ENCODE measurements at places on chromosomes 7 and 10.

DNA sequence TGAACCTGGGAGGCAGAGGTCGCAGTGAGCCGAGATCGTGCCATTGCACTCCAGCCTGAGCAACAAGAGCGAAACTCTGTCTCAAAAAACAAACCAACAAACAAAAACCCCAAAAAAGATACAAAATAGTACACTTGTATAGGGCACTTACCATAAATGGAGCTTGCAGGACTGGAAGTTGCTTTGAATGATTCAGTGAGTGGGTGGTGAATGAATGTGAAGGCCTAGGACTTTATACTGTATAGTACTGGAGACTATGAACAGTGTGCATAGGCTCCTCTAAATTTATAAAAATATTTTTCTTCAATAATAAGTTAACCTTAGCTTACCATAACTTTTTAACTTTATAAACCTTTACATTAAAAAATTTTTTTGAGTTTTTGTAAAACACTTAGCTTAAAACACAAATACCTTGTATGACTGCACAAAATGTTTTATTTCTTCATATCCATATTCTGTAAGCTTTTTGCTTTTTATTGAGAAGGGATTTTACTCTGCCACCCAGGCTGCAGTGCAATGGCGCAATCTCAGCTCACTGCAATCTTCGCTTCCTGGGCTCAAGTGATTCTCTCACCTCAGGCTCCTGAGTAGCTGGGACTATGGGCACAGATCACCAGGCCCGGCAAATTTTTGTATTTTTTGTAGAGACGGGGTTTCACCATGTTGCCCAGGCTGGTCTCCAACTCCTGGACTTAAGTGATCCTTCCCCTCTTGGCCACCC, 6.9 kb upstream of the H2AZ2 start:
- DNase-seq: no peak

DNA sequence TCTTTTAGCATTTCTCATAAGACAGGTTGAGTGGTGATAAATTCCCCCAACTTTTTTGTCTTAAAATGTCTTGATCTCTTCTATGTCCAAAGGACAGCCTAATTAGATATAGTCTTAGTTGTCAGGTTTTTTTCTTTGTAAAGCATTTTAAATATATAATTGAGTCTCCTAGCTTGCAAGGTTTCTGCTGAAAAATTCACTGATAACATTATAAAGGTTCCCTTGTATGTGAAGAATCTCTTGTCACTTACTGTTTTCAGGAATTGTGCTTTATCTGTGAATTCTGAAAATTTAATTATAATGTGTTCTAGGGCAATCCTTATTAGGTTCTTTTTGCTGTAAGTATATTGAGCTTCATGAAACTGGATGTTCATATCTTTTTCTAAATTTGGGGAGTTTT, 96.8 kb upstream of the ZNF92 start:
- no peak for DNase-seq

DNA sequence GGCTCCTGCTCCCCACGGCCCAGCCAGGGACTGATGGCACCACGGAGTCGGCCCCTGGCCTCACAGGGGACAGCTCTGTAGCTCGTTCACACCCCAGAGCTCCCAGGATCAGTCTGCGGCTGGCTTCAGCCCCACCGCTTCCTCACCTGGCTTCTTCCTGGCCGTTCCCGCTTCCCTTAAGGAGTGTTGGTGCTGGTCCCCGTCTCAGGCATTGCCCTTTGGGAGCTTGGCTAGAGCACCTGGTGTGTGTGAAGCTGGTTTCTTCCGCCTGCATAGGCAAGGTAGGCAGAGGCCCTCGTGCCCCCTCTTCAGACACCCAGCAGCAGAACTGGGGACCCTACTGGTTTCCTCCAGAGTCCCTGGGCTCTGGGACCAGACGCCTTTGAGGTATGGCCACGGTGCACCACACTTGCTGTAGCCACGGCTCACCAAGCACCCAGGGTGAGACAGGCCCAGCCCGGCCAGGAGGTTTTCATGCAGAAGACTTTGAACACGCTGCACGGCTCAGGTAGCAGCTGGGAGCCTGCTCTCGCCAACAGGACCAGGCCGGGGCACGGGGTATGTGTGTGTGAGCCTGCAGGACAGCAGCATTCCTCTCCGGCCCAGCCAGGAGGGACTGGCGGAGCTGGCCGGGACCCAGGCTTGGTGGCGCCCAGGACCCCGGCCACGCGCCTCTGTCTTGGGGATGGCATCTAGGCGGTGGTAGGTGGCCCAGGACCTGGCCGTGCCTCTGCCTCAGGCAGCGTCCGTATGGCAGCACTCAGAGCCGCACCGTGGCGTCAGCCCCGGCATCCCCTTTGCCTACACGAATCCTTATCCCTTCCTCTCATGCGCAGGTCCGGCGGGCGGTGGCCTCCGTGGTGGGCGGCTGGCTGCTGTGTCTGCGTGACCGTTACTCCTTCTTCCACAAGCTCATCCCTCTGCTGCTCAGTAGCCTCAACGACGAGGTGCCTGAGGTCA, 13.2 kb upstream of the PRKAR1B start:
- no peak for DNase-seq

DNA sequence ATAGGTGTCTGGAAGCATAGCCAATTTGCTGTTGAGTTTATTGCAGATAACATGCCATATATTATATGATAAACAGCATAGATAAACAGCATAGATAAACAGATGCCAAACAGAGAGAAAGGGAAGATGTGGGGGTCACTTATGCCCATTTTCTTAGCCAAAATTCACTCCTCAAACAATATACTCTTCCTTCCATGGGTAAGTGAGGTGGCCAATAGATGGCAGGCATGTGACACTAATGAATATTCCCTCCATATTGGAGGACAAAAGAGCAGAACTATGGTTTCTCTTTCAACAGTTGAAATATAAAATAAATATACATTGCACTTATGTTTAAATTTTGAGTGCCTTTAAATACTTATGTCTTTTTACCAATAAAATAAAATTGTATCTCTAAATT, 1212.8 kb downstream of the REEP3 start:
- no peak for DNase-seq

- no peak for DNase-seq
Observed at GRCh38 chr10:121448766-121449421, 149.3 kb downstream of the FGFR2 start.

DNA sequence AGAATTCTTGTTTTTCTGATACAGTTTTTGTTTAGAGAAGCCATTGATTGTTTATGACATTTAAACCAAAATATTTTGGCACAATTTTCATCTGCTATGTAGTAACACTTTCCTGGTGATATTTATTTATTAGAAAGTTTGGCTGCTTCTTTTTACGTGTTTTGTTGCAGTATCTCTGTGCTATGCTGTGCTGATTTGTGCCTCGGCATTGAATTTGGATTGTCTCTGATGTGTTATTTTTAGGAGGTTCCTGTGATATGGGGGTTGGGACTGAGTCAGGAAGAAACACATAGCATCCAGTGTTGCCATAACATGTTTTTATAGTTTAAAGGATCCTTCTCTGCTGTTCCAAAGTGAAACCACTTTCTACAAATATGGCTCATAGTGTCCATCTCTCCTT, 1197.7 kb upstream of the LRRN3 start:
- no peak for DNase-seq

DNA sequence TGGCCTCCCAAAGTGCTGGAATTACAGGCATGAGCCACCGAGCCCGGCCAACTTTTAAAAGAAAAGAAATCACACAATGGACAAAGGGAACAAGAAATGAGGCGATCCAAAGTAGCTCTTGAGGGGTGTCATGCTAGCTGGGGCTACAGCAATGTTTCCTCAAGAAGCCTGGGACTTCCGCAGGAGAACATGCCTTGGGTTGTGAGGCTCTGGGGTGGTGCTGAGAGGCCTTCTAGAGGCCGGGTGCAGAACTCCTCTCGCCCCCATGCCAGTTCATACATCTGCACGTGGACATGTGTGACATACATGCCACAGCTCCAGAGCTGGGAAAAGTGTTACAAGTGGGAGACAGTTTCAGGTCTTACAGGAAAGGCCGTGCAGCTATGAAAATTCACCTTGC, 238.2 kb downstream of the SKAP2 start:
- DNase-seq: no peak

- no peak for DNase-seq
Observed at GRCh38 chr10:102261196-102261595, 15.9 kb downstream of the GBF1 start.

DNA sequence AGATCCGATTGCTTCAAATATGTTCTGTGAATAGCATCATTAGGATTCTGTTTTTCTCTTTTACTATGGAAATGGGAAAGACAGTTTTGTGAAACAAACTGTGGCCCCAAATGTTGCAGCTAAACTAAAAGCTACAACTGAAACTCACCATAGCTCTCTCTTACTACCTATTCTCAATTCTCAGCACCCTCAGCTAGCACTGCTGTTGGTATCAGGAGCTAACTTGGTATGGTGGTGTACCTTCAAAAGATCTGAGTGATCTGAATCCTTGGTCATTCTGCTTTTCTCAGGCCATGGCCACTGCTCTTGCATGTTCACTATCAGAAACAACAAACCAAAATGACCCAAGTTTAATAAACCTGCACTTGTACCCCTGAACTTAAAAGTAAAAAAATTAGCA, 1208.0 kb downstream of the SORCS1 start:
- no peak for DNase-seq

DNA sequence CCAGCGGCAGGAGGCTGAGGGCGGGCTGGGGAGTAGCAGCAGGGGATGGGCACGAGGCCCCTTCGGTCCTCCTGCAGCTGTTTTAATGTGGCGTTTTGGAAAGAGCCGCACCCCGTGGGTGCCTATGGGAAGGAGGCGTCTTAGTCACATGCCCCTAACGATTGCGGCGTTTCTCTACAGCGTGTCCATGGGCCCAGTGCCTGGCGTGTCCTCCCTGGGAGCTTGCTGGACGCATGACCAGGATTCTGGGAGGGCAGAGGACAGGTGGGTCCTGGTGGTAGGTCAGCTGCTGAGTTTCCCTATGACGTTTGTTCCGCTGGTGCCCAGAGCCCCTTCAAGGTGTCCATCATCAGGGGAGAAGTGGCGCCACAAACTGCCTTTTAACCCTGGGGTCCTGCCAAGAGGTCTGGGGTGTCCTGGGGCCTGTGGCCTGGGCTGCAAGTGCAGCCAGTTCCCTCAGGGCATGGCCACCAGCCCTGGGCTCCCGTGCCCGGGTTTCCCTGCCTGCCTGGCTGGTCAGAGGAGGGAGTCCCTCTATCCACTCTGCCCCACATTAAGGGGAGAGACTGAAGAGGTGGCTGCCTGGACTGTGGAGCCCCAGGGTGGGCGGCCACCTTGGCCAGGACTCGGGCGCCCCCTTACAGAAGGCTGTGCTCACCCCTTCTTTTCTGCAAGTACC, 48.7 kb downstream of the PWWP2B start:
- DNase-seq: no peak

GRCh38 chr10:70267161-70267933, 16.5 kb downstream of the NPFFR1 start:
- DNase-seq: no peak

DNA sequence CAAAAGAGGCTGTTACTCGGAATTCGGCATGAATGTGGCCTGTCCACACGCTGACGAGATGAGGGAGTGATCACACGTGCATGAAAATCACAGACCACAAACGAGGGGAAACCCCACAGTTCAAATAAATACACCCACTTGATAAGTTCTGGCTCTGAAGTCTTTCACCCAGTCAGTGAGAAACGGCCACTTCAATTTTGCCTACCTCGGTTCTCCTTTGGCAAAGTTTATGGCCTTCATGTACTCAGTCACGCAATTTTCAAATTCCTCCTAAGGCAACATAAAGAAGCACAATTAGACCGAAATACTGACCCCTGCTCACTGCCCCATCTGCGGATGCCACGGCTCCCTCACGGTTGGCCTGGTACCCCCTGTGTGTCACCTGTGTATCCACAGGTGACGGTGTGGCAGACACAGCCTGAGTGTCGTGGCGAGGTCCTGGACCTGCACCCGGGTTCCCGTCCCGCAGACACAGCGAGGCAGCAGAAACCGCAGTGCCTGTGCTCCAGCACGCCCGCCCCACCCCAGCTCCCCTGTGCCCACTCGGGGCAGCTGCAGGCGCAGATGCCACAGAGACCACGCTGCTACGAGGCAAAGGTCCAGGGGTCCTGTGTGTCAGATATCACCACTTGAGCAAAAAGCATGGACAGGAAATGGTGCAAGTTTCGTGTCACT, 1.4 kb downstream of the CFAP46 start:
- no peak for DNase-seq

- DNase-seq: no peak
Observed at GRCh38 chr10:26438534-26439341, 597 bp downstream of the APBB1IP start.

DNA sequence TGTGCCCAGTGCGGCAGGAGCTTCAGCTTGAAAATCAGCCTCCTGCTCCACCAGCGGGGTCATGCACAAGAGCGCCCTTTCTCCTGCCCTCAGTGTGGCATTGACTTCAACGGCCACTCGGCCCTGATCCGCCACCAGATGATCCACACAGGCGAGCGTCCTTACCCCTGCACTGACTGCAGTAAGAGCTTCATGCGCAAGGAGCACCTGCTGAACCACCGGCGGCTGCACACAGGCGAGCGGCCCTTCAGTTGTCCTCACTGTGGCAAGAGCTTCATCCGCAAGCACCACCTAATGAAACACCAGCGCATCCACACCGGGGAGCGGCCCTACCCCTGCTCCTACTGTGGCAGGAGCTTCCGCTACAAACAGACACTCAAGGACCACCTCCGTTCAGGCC, 16.1 kb upstream of the ZNF282 start:
- DNase-seq: no peak

DNA sequence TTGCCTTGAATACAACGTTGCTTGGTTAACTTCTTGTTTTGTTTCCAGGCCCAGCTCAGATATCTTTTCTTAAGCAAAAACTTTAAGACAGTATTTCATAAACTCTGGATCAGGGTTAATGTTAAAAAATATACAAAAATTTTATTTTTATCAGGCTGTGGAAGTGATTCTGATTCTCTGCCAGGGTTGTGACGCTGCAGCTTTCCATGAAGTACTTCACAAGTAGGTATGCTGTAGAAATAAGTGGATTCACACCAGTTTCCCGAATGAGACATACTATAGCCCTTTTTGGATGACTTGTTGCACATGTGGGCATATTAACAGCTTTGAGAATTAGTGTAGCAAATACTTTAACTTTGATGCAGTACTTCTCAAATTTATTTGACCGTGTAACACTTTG, 70.1 kb downstream of the CDK14 start:
- DNase-seq: no peak

DNA sequence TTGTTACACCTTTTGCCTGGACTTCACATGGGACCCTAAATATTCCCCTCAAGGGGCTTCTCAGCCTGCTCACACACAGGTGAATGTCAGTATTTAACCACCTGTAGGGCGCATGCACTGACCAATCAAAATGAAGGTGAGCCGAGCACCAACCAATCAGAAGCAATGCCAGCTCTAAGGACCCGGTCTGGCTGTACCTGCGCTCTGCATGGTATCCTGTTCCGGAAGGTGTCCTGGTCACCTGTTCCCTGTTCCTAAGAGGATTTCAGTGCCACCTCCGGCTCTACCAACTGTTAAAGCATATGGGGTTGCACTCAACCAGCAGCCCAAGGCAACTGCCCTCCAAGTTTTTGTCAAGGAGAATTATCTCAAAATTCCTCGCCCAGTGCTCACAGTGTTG, 18.4 kb upstream of the CALN1 start:
- no peak for DNase-seq

DNA sequence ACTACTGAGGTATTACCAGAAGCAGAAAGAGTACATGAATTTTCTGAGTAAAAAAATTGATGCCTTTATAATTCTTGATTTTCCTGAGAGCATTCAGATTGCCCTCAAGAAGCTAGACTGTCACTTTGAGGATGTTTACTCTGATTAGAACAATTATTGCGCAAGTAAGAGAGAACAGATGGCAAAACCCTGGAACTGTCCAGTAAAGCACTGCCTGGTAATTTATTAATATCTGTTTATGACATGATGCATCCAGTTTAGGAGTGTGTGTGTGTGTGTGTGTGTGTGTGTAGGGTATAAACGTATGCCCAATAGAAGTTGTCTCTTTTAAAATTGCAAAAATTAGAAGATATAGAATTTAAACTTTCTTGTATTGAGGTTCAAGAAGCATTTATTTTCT, 379.7 kb downstream of the PHTF2 start:
- DNase-seq: no peak
